Kidney capillary endothelial cell (primary cell): ENCODE measurements at places on chromosomes 5 and 9.

DNA sequence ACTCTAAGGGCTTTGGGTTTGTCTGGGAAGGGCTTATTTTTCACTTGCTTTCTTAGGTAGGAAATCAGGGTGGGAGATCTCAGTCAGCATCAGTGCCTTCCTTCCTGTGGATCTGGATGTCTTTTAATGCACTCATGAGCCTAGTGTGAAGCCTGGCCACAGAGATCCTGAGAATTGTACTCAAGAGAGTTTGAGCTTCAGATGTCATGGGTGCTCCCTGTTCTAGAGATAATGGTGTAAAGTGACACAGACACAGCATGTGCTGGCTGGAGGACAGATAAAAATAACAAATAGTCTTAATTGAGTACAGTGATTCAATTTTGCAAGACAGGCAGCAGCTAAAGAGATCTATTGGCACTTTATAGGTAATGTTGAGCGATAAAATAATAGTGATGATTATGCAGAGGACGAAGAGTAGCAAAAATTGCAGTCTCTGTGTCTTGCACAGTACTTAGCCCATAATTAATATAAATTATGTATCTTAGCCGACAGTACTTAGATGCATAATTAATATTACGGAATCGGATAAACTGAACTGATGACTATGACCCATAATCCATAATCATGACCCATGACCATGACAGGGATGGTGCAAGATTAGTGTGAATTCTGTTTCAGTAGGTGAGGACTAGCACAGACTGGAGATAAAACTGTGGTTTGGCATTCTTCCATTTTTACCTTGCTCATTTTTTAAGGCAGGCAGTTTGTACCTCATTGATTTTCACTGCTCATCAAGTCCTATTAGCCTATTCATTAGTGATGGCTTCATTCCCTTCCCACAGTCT is 408.7 kb upstream of the PIK3R1 start:
- DNase-seq, result no peak

- DNase-seq, result no peak
Observed at GRCh38 chr5:171250738-171251137, 58.3 kb upstream of the TLX3 start.

DNA sequence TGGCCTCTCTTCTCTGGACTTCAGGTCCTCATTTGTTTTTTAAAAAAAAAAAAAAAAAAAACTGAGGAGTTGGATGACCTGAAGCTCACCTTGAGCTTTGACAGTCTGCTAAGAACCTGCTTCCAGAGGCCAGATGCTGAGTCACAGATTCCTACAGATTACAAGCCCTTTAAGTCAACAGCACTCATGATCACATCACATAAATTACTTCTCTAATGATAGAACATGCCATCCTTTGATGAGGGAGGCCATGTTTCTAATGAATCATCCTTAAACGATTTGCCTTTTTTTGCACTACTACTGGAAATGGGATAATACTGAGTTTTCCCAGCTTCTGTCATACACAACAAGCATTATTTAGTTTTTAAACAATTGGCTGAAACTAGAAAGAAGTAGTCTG is 34.2 kb upstream of the MYOT start:
- DNase-seq, result no peak

- no peak for DNase-seq
Observed at GRCh38 chr5:151243564-151243963, 9.4 kb upstream of the GM2A start.

GRCh38 chr9:76803083-76803482 is 38.8 kb downstream of the PCA3 start:
- no peak for DNase-seq

- DNase-seq, result no peak
Observed at GRCh38 chr9:74044844-74045243, 452.3 kb upstream of the RORB start.

GRCh38 chr5:41835645-41836044 is 34.6 kb downstream of the OXCT1 start:
- peak; percentile 62 for DNase-seq

- DNase-seq, result no peak
Observed at GRCh38 chr5:19001539-19001938, 986.5 kb downstream of the CDH18 start.

GRCh38 chr5:106258591-106259125 is 1412.1 kb downstream of the EFNA5 start:
- peak; percentile 16 for DNase-seq

GRCh38 chr5:27996665-27997064 is 958.3 kb upstream of the CDH9 start:
- no peak for DNase-seq

GRCh38 chr5:124289130-124289529 is 457.3 kb downstream of the ZNF608 start:
- no peak for DNase-seq

- DNase-seq, result peak; percentile 48
Observed at GRCh38 chr5:113050721-113051382, 74.3 kb downstream of the DCP2 start.

DNA sequence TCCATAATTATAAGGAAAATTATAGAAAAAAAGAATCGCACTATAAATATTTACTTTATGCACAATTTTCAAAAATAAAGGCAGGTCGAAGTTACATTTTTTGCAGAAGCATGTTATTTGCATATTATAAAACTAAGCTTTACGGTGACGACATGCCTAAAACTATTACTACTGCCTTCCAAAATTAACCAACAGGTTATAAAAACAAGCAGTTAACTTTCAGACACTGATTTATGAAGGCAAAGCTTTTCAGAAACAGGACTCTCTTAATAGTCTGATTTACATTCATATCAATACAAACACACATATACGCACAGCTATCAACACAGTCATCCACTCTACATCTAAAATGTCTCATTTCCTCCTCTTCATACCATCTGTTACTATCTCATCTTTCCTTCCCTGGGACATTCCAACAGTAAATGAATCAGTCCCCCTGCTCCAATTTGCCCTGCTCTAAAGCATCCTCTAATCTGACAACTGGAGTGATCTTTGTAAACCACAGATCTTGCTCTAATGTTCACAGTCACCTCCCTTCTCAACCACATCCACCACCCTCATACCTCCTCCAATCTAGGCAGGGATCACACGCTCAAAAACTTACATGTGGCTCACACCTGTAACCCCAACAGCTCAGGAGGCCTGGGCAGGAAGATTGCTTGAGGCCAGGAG is 21.6 kb downstream of the FBXW11 start:
- peak; percentile 41 for DNase-seq

DNA sequence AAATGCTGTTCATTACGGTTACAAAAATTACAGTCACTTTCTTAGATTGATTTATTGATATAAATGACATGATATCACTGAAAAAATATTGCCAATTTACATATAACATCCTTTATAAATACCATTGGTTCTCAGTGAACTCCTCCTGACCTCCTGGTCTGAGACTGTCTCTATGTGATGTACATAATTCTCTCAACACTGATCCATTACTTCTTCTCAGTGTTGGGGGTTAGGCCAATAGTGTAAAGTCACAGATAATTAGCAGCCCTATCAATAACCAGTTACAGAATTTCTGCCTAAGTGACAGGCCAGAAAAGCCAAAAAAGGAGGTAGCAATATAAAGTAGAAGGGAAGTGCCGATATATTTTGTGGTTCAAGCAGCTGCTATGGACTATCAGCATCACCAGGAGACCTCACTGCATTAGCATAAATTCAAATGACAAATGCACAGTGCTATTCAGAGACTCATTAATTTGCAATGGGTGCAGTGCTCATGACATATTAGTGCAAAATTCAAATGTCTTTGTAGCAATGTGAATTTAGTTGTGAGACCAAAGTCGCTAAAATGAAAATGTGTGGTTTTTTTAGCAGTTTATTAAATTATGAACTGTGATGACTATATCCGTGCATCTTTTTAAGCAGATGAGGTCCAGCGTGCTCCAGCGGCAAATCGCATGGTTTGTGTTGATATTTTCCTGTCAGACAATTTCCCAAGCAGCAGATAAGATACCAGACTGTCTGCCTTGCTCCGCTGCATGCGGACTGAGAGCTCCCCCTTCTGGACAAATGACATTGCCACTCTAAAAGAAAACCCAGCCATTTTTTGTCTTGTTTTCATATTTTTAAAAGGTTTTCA is 144.6 kb downstream of the CETN3 start:
- DNase-seq, result peak; percentile 77

DNA sequence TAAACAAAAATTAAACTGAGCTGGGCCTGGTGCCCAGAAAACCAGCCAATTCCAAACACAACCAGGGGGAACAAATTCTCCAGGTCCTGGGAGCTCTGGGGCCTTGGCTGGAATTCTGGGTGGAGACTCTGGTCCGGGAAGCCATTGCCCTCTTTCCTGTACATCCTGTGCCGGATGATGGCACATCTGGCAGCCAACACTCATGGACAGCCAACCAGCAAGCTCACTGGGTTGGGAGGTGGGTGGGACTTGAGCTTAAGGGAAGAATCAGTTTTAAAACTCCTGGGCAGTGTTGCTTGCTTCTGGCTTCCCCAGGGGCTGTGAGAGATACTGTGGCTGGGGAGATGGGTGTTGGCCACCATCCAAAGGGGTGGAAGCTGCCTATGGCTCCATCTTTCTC is 56.1 kb downstream of the PCDH1 start:
- DNase-seq, result no peak

DNA sequence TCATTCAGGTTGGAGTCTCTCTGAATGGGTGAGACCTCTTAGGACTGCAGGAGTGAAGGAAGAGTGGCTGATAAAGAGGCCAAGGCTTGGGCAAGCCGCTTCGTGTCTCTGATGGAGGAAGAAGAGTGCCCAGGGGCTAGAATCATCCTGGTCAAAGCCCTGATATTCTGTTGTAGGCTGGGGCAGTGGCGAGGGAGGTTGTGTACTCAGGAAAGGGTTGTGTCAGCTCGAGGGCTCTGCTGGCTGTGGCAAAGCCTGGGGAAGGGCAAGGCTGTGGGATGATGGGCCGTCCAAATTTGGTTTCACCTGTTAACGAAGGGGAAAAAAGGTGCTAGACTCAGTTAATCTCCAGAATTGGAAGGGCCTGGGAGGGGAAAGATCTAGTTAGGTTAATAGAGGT is 2.4 kb upstream of the TRMT10B start:
- no peak for DNase-seq

DNA sequence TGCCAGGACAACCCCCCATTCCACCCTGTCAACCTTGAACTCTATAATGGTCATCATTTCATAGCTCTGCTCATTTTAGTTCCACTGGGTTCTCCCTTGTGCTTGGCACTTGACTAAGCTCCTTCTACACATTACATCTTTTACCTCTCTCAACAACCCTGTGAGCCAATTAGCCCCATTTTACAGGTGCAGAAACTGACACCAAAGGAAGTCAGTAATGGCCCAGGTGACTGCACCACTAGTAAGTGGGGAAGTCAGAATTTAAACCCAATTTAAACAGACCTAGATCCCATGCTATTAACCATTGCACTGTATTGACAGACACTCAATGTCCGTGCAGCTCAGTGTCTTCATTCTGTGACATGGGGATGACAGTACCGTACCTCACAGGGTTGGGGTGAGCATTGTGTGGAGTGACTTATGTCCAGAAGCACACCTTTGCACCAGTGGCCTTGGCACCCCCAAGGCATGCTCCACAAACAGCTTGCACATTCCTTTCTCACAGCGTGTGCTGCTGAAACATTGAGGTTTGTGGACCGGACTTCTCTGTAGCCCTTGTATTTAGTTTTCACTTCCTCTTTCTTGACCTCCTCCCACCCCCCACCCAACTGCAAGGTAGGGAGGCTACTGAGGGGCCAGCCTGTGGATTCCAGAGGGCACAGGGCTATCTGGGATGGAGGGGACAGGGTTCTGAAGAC is 23.1 kb downstream of the IRF1 start:
- DNase-seq, result no peak

GRCh38 chr5:14447958-14448911 is 133.4 kb upstream of the OTULINL start:
- peak; percentile 49 for DNase-seq

DNA sequence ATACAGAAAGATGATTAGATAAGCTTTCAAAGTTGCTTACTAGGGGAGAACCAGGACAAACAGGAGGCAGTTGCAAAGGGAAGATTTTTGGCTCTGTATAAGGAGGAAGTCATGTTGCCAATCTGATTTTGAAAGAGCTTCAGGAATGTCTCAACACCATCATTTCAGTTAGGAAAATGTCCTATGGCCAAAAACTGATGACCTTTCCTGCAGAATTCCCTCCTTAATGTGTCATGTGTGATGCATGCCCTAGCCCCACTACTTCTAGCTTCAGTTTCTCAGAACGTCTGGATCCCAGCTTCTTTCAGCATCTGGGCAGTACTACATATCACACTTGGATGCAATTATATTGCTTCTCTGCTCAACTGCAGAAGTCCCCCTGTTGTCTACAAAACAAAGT is 211.5 kb upstream of the NREP start:
- no peak for DNase-seq

DNA sequence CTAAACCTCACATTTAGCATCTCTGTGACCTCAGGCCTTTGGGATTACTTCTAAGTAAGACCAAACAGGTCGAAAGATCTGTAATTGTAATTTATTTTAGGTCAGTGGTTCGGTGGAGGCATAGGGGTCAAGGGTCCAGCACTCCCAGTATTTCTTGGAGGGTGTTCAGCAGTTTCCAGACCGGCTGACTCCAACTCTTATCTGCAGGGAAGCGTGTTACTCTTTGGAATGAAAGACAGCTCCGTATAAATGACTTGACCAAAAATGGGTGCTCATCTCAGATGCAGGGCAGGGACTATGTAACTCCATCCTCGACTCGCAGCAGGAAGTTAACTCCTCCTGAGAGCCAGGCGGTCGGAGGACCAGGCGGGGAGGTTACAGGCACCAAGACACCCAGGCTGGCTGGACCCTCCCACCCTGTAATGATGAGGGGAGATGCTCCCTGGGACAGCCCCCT is 620 bp upstream of the VPS13A start:
- no peak for DNase-seq

DNA sequence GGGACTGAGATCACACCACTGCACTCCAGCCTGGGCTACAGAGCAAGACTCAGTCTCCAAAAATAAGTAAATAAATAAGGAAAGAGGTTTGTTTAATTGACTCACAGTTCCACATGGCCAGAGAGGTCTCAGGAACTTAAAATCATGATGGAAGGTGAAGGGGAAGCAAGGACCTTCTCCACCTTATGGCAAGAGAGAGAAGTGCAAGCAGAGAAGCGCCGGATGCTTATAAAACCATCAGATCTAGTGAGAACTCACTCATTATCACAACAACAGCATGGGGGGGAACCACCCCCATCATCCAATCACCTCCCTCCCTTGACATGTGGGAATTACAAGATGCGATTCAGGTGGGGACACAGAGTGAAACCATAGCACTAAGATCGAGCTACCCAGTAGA is 22.8 kb upstream of the RGMB start:
- DNase-seq, result peak; percentile 1
